Activated CD4-positive, alpha-beta T cell treated with anti-CD3 and anti-CD28 coated beads, Interleukin-2, Interleukin-4, amounts not matched to agents 100 ng/mL and 50 ng/mL, durations not matched to agents 16 hours and 8 hours (primary cell): ENCODE measurements at places on chromosomes 6 and 20.

- DNase-seq = no peak
These were observed 112.0 kb upstream of the CARMIL1 start for GRCh38 chr6:25166955-25167748.

- DNase-seq = no peak
These were observed 86.4 kb downstream of the SHLD1 start for GRCh38 chr20:5836569-5836968.

DNA sequence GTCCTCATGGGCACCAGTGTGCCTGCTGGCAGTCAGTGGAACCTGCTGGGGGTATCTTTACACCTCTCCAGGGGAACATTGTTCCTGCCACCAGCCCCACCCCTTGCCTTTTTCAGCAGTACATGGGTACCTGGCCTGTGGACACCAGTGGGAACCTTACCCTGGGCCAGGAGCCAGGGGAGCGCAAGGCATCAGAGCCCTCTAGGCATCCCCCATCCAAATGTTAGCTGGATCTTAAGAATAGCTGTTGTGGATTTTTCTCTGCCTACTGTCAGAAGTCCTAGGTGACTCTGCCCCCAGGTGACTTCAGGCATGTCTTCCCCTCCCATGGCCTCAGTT is 38.8 kb upstream of the ID1 start:
- DNase-seq = no peak

GRCh38 chr6:78999737-79000136 is 78.3 kb downstream of the PHIP start:
- no peak for DNase-seq

DNA sequence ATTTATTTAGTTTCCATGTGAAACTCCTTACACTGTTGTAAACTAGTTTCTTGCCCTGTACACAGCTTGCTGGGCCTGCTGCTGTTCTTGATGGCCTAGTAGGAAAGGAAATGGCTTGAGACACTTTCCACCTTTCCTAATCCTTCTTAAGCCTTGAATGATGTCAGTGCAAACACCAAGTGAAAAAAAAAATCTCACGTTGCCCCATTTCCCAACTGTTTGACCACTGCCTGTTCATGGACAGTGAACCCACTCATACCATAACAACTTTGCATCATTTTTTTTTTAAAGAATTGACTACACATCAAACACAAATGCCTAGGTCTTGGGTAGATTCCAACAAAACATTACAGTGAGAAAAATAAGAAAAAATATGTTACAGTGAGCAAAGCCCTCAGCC is 653.6 kb upstream of the FLRT3 start:
- no peak for DNase-seq

DNA sequence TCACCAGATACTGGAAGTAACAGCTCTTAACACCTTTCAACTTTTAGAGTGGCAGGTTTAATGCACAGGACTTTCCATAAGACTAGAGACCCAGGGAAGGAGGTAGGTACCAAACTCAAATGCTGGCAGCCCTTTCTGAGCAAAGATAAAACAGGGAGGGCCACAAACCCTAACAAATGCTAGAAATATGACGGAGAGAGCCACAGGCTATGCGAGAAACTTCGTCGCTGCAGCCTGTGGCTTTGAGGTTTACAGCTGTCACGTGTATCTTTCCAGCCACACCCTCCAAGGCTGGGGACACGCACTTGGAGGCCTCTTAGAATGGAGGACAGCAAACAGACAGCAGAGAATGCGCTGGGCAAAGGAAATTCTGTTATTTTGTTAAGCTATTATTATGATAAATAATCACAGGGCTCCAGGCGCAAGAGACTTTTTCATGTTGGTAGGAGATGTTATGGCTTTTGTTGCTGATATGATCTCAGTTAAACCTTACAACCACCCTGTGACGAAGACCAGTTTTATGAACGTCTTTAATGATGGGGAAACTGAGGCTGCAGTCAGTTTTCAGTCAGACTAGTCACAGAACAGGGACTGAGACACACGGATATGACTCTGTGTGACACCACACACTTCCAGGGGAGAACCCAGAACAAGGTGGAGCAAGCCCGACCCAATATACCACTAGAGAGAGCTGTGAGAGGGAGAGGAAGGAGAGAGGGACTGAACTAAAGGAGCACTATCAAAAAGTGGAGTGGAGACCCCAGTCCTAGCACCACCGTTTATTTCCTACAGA is 2.0 kb downstream of the TRAM2 start:
- DNase-seq = peak; percentile 54

GRCh38 chr6:110628330-110628729 is 151.9 kb upstream of the SLC22A16 start:
- no peak for DNase-seq

GRCh38 chr20:16451982-16452381 is 121.3 kb downstream of the KIF16B start:
- DNase-seq = no peak

DNA sequence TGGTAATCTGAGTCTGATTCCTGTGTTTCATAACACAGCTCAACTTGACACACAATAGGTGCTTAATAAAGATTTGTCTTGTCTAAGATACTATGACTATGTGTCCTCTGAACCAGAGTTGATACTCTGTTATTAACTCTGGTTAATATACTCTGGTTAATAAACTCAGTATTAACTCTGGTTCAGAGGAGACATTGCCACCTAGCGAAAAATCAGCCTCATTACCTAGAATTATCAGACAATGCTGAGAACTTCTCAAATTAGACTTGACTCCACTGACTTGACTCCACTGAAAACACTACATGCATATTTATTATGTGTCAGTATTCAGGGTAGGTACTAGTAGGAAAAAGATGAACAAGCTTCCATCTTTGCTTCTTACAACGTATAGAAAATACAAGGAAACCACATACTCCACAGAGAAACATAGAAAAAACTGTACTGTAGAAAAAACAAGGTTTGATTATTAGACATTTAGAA is 73.9 kb downstream of the AHI1 start:
- DNase-seq = peak; percentile 73

GRCh38 chr6:128172081-128172480 is 271.2 kb upstream of the THEMIS start:
- DNase-seq = no peak

DNA sequence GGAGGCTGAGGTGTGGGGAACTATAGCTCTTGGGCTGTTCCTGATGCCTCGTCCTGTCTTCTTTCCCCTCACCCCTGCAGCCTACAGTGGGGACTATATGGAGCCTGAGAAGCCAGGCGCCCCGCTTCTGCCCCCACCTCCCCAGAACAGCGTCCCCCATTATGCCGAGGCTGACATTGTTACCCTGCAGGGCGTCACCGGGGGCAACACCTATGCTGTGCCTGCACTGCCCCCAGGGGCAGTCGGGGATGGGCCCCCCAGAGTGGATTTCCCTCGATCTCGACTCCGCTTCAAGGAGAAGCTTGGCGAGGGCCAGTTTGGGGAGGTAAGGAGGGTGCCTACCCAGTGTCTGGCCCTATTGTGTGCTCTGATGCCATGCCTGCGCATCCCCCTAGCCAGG is 11.5 kb upstream of the GTF2H4 start:
- DNase-seq = no peak

DNA sequence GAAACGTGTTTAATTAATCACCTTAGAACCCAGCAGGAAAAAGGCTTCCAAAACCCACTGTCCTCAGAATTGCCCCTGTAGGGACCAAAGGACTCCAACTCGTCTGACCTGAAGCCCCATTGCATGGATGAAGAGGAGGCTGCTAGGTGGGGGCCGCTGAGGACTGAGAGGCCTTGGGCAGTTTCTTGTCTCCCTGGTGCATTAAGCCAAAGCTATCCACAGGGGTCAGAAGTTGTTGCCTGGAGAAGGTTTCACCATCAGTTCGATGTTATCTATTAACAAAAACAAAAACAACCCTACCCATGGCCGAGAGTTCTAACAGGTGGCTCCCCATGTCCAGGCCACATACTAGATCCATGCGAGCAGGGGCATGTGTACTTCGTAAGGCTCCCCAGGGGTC is 120.9 kb upstream of the CD93 start:
- DNase-seq = no peak

DNA sequence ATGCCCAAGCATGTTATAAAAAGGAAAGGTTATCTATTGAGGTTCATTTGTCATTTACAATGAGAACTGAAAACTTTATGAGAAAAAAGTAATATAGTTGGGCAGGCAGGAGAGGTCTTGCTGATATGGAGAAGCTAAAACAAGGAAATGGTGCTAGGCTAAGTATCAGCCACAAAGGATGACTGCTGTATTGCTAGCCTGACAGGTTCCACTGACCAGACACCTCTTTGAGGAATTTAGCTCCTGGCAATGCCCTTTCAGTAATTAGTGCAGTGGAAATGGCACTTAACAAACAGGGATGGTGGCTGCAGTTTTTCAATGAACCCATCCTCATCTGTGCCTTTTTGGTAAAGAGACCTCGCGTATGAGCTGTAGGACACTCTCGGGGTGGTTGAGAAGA is 284.4 kb downstream of the ZFAND3 start:
- DNase-seq = no peak
